H54 (cell line): ENCODE measurements at places on chromosomes 3 and 15.

- no peak for DNase-seq
These were observed 317.1 kb downstream of the ZIC4 start for GRCh38 chr3:147089286-147089685.

DNA sequence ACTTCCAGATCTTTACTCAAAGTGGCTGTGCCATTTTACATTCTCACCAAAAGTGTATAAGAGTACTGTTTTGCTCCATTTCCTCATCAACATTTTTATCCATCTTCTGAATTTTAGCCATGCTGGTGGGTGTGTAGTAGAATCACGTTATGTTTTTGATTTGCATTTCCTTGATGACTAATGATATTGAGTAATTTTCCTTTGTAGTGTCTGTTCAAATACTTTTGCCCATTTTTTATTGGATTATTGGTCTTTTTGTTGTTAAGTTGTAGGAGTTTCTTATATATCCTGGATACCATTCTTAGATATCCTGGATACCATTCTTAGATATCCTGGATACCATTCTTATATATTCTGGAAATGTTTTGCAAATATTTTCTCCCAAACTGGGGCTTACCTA is 344.9 kb downstream of the LRRC3B start:
- no peak for DNase-seq

GRCh38 chr3:46497556-46498265 is at the start of gene RTP3:
Gene RTP3 (plus strand): TSS chr3:46497976. CDS start chr3:46498063, 87 bp downstream.
- no peak for DNase-seq

DNA sequence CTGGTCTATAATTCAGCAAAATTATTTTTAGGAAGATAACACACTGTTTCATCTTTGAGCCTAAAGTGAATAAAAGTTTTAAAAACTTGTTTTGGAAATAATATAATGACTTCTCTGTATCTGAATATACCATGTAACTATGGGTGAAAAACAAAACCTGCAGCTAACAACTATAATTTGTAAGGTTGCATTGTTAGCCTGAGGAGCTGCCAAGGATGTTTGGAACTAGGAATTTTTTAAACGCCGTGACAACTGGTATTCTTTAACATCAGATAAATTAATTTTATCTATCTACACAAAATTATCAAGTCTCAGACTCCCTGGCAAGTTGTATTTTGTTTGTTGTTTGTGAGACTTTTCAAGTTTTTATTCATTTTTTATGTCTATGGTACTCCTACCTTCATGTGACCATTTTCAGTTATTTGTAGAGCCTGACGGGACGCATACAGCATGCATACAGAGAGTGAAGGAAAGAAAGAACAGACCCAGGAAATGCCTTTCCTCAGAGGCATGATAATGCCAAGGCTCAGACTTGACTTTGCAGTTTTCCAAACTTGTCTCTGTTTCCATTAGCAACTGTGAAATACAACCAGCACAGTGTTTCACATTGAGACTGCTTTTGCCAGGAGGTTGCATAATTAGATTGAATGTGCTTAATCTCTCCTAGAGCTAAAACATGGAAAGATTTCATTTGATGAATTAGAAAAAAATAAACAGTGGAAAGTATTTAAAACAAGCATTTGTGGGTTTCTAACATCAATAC is 60.8 kb upstream of the ARHGEF26 start:
- no peak for DNase-seq

DNA sequence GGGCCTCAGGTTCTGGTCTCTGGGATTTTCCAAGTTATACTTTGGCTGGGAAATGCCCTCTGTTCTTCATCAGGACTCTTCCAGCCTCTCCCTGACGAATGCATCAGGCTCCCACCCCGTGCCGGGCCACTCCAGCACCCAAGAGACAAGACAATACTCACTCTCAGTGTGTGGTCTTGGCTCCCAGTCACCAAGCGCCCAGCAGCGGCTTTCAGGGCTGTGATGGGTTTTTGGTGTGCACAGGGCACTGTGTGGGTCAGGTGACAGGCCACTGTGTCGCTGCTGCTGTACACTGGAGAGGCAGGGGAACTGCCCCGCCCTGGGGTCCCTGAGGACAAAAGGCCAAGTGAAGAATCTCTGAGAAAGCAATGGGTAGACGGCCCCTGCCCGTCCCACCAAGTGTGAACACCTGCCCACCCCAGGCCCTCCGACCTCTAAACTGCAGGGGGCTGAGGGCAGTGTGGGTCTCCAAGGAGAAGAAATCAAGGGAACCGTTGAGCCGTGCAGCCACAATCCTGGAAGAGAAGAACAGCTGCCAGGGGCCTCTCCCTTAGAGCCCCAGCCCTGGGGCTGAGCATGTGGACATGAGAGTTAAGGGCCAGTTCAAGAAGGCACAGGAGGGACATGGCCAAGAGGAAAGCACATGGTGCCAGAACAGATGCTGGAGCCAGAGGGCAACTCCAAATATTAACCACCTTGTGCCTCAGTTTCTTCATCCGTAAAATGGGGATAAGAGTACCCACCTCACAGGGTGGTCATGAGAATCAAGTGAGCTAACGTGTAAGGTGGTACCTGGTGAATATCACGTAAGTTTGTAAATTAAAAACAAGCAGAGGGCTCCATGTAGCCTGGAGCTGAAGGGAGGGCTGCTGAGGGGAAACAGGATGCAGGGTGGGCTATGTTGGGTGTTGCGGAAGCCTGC is 34.1 kb downstream of the PTPN23 start:
- DNase-seq = no peak

- no peak for DNase-seq
These were observed 15.6 kb downstream of the LIMD1 start for GRCh38 chr3:45610119-45610518.

- no peak for DNase-seq
These were observed 34.4 kb upstream of the FBN1 start for GRCh38 chr15:48679952-48680351.

- DNase-seq = no peak
These were observed 26.5 kb downstream of the EIF2AK4 start for GRCh38 chr15:39960411-39960810.
